ENCODE measurements at places on chromosomes 2 and 18.

- DNase-seq: no peak
Observed at GRCh38 chr2:239064891-239065290, 217.0 kb downstream of the TWIST2 start.

GRCh38 chr2:75556679-75557366 is 3.9 kb downstream of the EVA1A start:
- DNase-seq: no peak

DNA sequence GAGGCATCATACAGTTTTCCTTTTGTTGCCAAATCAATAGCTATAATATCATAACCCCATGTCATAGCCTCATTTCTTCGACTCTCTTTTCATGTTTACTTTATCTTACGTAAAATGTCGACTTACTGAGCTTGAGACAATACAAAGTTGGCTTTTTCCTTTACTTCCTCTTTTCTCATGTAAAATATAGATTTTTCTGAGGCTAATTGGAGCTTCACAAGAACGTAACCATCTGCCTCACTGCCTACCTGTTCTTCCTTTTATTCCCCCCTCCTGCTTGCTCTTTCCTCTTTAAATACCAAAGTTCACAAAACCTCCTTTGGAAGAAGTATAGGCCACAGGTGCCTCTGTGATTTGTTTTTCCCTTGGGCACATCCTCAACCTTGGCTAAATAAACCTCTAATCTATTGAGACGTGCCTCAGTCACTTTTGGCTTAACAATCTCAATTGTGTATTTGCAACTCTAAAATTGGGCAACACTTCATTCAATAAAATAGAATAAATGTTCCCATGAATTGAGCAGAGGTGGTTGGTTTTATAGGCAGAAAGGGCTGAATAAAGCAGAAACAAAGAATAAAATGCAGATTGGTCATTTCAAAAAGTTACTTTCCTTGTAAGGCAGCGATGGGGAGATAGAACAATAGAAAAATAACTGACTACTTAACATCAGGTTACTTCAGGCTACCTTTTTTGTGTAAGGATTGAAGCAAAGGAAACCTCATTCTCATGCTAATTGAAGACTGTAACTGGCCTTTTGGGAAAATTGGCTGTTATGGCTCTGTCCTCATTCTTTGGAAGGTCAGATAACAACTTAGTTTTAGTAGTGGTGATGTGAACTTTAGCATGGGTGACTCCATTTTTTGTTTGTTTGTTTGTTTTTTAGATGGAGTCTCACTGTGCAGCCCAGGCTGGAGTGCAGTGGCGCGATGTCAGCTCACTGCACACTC is 21.3 kb downstream of the COMMD1 start:
- DNase-seq: no peak

- DNase-seq: no peak
Observed at GRCh38 chr18:79186649-79187048, 117.5 kb downstream of the ATP9B start.

DNA sequence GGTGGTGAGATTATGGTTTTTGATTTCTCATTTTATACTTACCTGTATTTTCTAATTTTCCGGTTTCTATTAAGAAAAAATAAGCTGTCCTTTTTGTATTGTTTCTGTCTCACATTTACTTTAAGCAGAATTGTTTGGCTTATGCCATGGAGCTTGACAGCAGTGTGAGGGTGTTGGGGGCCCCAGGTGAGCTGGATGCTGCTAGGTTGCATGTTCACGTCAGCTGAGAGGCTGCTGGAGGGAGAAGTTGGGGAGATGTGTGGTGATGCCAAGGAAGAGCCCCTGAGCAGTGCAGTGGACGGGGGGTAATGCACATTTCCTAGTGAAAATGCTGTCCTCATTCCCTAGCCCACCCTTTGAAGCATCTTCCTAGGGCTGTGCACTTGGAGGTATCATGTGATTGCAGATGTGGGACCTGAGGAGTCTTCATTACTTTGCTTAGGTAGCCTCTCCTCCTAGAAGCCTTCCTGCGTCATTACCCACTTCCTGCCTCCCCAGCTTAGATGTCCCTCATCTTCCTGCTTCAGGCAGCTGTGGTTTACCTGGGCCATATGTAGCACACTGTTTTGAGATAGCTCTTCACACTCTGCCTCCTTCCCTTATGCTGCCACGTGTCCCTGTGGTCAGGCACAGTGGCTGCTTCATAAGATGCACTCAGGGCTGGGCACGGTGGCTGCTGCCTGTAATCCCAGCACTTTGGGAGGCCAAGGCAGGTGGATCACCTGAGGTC is 16.2 kb downstream of the ATG16L1 start:
- no peak for DNase-seq

GRCh38 chr2:37664231-37664643 is 7.2 kb downstream of the CDC42EP3 start:
- peak; percentile 28 for DNase-seq

- no peak for DNase-seq
Observed at GRCh38 chr2:236855866-236856847, 229.5 kb upstream of the COPS8 start.

DNA sequence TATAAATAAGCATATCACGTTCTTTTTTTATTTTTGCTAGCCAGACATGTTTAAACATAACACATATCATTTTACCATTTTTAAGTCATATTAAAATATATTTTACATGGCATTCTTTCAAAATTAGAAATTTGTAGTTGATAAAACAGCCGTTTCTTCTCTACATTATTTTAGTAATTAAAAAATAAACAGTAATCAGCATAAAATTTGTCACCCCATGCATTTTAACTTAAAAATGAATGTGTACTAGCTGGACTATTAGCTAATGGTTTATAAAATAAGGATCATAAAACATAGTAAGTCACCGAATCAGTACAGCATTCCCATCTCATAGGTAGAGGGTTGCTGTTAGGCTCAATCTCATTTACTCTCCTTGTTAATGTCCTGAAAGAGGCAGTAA is 433.8 kb downstream of the LRP1B start:
- DNase-seq: no peak

DNA sequence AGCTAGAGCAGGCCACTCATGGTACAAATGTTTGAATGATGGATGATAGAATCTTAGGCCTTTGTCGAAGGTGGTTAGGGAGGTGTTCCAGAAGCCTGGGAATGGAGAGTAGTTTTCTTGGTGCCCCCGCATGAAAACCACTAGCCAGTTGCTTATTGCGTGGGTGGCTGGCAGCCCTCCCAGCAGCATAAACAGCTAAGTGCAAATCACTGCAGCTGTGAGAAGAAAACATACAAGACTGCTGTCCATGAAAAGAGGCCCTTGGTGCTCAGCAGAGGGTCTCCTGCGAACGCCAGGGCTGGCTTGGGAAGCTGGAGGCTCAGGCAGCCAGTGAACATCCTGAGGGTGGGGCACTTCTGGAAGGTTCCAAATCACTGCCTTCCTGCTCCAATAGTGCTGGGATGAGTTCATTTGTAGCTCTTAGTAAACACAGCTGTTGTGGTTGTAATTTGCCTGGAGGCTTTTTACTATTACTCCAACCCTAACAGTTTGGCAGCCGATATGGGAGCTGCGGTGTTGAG is 118.8 kb downstream of the MGAT5 start:
- peak; percentile 91 for DNase-seq

DNA sequence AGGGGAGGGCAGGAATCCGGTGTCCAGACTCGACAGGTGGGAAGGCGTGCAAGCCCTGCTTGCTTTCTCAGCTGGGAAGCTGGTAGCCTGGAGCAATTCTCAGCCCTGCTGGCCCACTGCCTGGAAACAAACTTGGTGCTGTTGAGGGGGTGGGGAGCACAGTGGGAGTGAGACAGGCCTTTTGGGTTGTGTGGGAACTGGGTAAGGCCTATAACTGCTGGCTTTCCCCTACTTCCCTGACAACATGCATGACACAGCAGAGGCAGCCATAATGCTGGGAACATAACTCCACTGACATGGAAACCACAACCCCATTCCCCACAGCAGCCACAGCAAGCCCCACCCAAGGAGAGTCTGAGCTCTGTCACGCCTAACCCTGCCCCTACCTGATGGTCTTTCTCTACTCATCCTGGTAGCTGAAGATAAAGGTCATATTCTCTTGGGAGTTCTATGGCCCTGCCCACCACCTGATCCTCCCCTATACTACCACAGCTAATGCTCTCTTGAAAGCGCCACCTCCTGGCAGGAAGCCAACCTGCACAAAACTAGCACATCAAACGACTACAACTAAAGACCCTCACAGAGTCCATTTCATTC is 122.9 kb upstream of the ACVR1C start:
- peak; percentile 90 for DNase-seq

GRCh38 chr2:125643128-125643527 is 1012.8 kb upstream of the GYPC start:
- DNase-seq: no peak

GRCh38 chr2:173574324-173575112 is 219.8 kb downstream of the CDCA7 start:
- peak; percentile 34 for DNase-seq

GRCh38 chr2:106108351-106108750 is 85.8 kb downstream of the UXS1 start:
- DNase-seq: peak; percentile 17

- DNase-seq: no peak
Observed at GRCh38 chr2:108988076-108988795, 784 bp downstream of the EDAR start.

DNA sequence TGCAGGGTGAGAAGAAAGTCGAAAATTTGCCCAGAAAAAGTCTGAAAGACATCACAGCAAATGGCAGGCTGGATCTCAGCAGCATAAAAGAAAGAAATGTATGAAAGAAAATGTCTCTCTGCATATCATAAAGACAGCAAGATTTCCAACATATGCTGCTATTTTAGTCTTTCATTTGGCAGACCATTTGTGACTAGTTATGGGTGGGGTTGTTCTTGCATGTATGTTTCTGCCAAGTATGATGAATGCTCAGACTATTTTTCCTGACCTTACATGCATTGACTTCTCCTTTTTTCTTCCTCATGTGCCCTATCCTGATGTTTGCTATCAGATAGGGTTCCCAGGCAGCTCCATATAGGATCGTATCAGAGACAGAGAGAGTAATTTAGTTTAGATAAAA is 58.5 kb upstream of the PARD3B start:
- no peak for DNase-seq

All from LHCN-M2 (cell line).